NCI-H460 (cell line): ENCODE measurements at places on chromosomes 3 and 15. TPM values are rescaled to one million over a fixed set of nuclear protein-coding genes. Genes with fewer than 3 reads are reported as not detected.
A peak's percentile ranks its signal among the peaks of the same experiment; 100 is the strongest.

DNA sequence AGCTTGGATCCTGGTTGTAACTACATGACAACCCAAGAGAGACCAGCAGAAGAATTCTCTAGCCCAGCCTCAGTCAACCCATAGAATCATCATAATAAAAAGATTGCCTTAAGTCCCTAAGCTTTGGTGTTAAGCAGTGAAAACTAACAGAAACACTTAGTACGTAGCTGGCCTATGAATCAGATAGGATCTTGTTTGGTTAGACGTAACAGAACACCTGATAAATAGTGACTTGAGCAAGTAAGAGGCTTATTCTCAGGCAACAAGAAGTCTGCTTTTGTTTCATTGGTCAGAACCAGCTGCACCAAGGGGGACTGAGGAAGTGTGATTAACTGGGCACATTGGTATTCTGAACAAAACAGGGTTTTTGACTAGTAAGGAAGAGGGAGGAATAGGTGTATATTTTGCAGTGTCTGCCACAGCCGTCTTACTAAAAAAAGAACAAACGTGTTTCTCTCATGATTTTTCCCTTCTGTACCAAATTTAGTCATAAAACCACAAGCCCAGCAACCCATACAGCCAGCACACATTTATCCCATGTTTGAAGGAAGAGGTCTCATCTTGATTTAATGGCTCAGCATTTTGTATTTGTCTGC is 53.3 kb upstream of the GLCE start:
- no peak for DNase-seq

GRCh38 chr3:48426944-48427629 is 2.8 kb downstream of the PLXNB1 start:
- DNase-seq, result no peak

DNA sequence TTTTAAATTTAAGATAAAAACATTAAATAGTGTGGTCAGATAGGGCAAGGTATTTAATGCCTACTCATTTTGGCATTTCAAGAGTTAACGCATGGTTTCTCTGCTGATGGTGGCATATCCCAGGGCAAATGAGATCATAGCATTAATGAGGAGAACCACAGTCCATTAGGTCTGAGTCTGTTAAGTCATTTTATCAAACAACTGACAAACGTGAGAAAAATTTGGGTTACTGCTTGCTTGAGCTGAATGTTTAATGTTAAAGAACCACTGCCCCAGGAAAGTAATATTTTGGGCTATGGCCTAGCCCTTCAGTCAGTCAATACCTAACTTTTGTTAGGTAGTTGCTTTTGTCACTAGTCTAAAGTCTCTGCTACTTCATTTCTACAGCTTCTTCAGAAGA is 37.9 kb upstream of the SLC2A2 start:
- DNase-seq, result no peak

DNA sequence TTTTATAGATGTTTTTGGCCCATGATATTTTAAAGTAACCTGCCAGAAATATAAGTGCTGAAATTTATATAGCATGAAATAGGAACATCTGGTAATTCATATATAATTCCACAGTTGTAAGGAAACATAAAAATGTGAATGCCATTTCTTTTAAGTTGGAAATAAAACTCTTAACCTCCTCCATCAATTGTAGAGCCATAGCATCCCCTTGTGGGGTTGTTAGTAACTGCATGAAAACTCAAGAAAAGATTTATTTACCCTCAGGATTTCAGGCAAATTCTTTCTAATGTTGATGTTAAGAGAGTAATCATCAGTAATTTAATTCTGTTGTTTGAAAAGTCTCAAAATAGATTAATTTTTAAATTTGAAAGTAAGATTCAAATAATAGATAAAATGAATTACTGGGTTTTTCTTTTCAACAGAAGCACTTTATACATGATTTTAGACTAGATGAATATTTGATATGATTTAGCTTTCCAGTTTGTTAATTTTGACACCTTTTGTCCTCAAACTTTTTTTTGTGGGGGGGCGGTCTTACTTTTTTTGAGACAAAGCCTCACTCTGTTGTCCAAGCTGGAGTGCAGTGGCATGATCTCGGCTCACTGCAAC is 74.7 kb downstream of the RASA2 start:
- peak; percentile 52 for DNase-seq

The STRC gene
- total RNA-seq, result 0.17 and 0.22 TPM in 2 replicates

- DNase-seq, result no peak
These were observed 197.3 kb upstream of the SLITRK3 start for GRCh38 chr3:165393461-165393860.

GRCh38 chr3:186790261-186790981 is 7.0 kb downstream of the EIF4A2 start:
- peak; percentile 42 for DNase-seq

DNA sequence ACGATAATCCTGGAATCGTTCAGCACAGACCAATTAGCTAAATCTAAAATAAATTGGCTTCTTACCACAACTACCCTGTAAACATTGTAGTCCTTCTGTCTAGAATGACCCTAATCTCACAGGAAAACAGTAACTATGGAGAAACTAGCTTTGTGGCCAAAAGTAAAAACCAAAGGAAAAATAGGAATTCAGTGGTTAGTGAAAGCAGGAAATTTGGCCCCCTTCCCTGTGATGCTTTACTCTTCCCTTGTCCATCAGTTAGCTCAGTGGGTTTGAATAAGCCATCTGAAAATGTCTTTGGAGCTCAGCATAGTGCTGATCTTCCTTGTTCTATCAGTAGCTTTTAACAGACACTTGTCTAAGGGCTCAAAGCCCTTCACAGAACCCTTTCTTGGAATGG is 1.6 kb downstream of the NMD3 start:
- DNase-seq, result no peak

- no peak for DNase-seq
These were observed 3.2 kb downstream of the MAPKBP1 start for GRCh38 chr15:41777421-41777973.

The DHFR2 gene
- total RNA-seq, result 4.7 and 5.7 TPM in 2 replicates

DNA sequence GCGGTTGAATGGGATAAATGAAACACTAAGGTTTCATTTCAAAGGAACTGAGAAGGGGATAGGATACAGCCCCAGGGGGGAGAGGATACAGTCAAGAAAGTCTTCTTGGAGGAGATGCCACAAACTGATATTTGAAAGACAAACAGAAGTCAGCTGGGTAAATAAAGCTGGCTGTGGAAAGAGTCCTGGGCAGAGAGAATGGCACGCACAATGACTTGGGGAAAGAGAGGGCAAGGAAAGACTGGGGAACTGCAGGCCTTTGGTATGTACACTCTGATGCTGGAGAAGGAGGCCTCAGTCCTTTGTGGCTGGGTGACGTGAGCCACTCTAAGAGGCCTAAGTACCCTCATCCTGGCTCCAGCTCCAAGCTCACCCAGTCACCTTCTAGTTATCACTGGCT is 45.2 kb upstream of the LMCD1 start:
- no peak for DNase-seq

- DNase-seq, result peak; percentile 89
These were observed 119.9 kb downstream of the DGKG start for GRCh38 chr3:186241910-186242821.

DNA sequence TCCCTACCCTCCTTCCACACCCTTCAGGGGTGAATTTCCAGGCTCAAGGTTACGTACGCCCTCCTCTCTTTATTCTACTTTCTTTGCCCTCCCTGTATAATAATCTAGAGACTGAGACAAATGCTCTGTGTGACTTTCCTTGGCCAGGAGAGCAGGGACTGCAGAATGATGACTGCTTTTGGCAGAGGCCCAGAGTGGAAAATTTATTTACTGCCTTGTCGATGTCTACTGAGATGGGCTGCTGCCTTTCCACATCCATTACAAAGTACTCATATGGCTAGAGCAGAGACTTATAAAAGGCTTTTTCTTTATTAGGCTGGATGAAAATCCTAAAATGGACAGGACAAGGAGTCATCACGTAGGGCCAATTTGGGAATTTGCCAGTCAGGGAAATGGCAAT is 576.2 kb downstream of the TUSC7 start:
- no peak for DNase-seq

DNA sequence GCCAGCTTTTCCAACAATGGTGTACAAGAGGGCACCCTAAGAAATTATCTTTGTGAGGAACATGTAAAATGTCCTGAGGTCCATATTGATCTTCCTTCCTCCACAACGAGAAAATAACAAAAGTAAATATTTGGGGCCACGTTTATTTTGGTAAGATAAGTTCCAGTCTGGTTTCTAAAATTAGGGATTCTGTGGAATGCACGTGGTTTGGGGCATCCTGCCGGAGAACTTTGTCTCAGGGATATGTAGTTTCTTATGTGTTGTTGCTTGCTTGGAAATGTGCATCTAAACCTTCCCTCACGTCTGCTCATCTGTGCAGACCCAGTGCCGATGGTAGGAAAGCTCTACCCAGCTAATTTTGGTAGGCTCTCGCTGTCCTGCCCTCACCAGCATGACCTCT is 62.8 kb downstream of the CTDSPL start:
- DNase-seq, result no peak

DNA sequence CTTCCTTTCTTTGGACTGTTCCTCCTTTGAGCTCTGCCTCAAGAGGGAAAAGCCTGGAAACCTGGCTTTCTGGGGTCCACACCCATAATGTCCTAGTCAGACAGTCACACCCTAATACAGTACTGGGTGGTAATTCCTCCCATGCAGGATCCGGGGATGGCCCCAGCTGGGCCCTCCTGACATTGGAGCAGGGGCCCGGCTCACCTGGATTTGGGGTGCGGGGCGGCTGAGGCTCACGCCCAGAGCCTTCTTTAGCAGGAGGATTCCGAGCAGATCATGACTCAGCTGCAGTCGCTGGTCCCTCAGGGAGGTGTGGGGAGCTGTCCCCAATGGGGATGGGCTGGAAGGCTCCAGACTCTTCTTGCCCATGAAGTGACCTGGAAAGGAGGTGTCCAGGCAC is 1.0 kb downstream of the NMB start:
- DNase-seq, result no peak

GRCh38 chr3:14481018-14481645 is 59.0 kb downstream of the GRIP2 start:
- DNase-seq, result no peak

DNA sequence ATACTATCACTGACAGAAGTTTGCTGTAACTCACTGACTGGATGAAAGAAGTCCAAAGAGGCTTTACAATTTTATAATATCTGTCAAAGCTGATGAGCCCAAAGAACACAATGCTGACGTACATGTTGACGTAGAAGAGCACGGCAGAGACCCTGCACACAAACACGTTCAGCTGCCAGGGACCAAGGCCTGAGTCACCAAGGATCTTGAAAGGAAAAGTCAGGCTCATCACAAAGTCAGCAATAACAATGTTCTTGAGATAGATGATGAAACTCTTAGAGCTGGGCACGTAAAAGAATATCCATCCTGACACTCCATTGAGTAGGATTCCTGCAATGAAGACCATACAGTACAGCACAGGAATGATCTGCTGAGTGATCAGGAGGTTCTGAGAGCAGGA is 10.9 kb upstream of the GPR171 start:
- no peak for DNase-seq

DNA sequence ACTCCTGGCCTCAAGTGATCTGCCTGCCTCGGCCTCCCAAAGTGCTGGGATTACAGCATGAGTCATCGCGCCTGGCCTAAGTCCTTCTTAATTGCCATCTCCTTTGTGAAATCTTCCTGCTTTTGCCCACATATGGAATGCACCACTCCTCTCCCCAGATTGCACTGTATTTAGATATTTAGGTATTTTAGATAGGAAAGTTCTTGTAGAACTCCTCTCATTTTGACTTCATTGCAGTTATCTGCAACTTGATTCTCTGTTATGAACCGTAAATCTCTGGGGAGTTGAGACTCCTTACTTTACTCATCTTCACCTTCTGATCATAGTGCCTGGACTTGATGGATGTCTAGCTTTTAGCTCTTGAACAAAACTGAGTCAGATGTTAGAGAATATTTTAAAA is 150.7 kb downstream of the AKAP13 start:
- no peak for DNase-seq

GRCh38 chr15:90291679-90292356 is 26.3 kb downstream of the NGRN start:
- peak; percentile 43 for DNase-seq

The CELF6 gene
- 0.10 and 0.32 TPM in 2 replicates for total RNA-seq

GRCh38 chr3:33886015-33886414 is 87.6 kb downstream of the PDCD6IP start:
- DNase-seq, result no peak

The SLC33A1 gene
- 30.7 and 32.9 TPM in 2 replicates for total RNA-seq

- no peak for DNase-seq
These were observed 38.5 kb upstream of the FAN1 start for GRCh38 chr15:30865257-30865656.

The STOML1 gene
- total RNA-seq, result 4.3 and 6.3 TPM in 2 replicates

- DNase-seq, result no peak
These were observed 28.7 kb downstream of the ALDH1L1 start for GRCh38 chr3:126151562-126152302.

- no peak for DNase-seq
These were observed 123.6 kb downstream of the LIPC start for GRCh38 chr15:58555162-58556027.

DNA sequence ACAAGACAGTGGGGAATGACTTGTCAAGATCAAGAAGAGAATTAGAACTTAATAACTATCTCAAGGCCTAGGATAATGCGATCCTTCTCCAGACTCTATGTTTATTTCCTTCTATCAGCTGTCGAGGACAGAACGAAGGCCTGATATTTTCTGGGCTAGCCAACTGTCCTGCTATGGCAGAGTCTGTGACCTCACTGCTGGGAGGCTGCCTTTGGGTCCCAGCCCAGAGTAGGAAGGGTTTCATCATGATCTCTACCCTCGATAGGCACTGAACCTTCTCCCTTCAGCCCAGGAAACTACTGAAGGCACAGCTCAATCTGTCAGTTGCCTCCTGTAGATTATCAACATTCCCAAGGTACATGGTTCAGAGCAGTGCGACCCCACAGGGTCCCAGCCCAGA is 237.2 kb downstream of the ATP8B4 start:
- no peak for DNase-seq

DNA sequence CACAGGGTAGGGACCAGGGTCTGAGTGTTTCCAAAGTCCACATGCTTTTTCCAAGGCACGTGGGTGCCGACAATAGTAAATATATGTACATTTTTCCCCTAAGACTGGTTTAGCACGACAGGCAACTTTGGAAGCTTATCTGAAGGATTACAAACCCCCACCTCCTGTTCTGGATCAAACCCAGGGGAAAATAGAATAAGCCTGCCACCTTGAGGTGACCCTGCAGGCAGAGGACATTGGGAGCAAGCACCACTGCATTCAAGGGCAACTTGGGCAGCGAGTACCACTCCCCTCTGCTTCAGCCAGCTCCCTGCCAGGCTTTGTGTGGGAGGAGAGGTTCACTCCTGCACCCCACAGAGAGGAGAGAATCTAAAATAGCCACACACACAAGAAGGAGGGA is 44.8 kb downstream of the KBTBD12 start:
- DNase-seq, result peak; percentile 11

The NLGN1 gene
- total RNA-seq, result 8.8 and 10.7 TPM in 2 replicates
